ENCODE measurements at places on chromosomes 3 and 15.

DNA sequence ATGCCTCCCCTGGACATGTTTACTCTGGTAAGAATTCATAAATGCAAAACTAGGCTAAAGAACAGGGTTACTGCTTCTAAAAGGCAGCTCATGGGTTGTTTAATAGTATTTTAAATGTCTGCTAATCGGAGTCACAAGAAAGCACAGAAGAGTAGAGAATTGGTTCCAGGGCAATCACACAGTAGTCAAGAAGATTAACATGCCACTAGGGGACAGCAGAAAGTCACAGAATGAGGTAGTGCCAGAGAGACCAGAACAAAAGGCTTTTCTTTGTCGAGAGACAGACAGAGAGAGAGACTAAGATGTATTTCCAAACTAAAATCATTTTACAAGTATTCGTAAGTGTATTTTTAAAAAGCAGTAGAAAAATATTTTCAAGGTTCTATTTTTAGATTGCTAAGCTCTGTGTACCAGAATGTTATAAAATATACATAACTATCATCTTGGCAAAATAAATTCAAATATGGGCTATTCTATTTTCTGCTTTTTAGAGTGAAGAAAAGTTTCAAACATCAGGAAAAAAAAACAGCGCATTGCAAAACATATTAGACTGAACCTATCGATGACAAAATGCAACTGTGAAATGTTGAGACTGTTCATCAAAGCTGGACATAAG is 78.3 kb upstream of the CDIN1 start:
- no peak for DNase-seq

GRCh38 chr3:8784676-8785435 is 15.4 kb upstream of the OXTR start:
- no peak for DNase-seq

DNA sequence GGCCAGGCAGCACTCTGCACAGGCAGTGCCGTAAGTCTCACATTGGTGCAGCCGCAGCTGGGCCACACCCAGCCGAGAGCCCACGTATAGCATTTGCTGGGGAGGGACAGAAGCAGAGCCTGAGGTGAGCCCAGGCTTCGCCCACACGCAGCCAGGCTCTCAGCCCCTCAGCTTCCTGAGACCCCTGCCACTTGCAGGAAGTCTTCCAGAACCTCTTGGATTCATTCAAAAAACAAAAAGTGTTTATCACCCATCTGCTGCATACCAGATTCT is 6.9 kb downstream of the SEMA3G start:
- no peak for DNase-seq

GRCh38 chr3:195159814-195160165 is 111.2 kb downstream of the XXYLT1 start:
- DNase-seq, result no peak

DNA sequence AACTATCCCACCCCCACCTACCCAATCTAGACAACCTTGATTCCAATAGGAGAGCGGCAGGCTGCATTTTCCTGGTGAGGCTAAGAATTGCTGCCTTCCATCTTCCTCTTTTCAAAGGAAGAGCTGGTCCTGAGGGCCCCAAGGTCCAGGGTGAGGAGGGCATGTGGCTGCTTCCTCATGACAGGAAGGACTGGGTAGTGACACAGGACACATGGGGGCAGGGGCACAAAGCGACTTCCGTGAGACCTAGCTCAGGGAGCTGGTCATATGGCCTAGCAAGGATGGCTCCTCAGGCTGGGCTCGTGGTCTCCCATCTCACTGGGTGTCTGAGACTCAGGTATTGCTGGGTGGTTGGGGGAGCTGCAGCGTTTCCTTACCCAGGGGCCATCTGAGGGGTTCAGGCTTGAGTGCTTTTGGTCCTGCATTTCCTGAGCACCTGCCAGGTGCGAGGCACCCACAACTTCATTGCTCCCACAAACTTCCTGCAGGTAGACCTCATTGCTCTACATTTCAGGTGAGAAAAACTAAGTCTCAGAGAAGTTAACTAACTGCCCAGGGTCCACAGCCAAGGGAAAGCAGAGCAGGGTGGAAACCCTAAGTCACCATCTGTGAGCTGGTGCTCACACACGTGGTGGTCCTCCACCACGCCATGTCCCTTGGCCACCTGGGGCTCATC is 160.0 kb upstream of the TLE3 start:
- no peak for DNase-seq

GRCh38 chr3:45309876-45310275 is 78.5 kb upstream of the LARS2 start:
- DNase-seq, result no peak

DNA sequence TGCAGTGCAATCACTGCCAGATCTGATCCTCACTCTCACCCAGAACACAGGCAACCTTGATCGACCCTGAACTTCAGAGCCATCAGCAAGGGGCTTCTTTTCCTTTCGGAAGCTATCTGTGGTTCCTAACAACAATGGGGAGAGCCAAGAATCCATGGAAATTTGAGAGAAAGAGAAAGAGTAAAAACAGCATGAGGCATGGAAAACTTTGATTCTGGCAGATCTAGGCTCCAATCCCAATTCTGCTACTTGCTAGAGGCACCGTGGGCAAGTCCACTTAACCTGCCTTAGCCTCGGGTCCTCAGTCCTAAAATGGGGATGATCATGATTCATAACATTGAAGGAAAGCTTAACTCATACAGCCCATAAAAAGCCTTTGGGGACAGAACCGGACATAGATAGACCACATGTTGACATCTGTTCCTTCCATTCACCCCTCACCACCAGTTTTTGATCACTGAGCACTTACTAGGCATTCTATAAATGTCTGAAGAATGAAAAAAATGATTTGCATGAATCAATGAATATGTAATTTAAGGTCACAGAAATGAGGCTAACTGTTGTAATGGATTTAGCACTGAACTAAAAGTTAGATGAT is 605.7 kb upstream of the CFAP20DC start:
- DNase-seq, result no peak

GRCh38 chr3:195385526-195385925 is 57.3 kb downstream of the ACAP2 start:
- DNase-seq, result no peak

- DNase-seq, result no peak
Observed at GRCh38 chr3:11610700-11611275, 32.9 kb downstream of the VGLL4 start.

DNA sequence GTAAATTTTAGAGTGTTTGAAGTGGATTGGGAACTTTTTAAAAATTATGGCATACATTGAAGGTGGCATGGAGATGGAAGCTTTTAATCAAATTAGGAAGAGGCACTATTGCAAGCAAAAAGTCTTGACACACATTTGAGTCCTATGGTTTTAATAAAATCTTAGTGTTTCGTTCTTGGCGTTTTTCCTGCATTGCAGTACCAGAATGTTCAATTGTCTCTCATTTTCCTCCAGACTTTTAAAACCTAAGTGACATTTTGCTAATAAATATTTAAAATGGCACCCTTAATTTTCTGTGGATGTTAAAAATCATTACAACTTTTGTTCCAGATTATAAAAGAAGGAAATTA is 2.2 kb downstream of the TGFBR2 start:
- DNase-seq, result no peak

GRCh38 chr15:99436542-99437314 is 129.1 kb upstream of the MEF2A start:
- DNase-seq, result no peak

DNA sequence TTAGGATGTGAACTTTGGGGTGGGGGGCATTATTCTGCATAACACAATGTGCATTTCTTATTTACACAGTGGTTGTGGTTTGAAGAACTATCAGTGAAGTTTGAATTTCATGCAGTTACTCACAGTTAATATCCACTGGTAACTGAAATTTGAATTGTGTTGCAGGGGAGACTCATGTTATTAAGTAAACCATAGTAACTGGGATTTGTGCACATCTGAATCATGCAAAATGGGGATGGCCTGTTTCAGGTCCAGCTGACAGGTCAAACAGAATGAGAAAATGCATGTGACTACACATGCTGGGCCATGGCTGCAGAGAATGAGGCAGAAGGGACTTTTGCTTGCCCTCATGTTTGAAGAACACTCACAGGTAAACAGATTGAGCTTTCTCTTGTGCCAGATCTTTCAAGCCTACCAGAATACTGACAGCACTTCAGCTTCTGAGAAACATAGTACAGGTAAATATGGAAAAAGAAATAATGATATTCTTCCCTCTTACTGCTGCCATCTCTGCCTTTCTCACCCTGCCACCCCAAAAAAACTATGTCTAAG is 115.0 kb downstream of the POLQ start:
- DNase-seq, result no peak

GRCh38 chr15:48354694-48355303 is 23.6 kb downstream of the DUT start:
- DNase-seq, result no peak

GRCh38 chr15:81152339-81152738 is 18.3 kb downstream of the CFAP161 start:
- DNase-seq, result no peak

DNA sequence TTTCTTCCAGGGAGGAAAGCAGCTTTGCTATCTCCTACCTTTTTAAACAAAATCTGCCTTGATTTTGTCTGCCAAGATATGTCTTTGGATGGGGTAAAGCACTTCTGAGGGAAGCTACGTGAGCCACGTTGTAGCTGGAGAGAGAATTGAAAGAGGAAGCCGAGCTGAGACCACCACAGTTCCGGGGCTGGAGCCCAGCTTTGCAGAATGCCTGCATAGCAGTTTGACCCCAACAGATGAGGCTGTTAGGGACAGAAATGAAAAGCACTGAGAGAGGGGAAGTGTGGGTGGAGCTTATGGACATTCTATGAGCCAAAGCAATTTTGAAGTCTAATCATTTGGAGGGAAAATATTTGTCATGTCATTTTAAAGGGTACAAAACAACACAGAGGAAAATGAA is 45.4 kb downstream of the LIPC start:
- no peak for DNase-seq

GRCh38 chr3:43461345-43461744 is 160.5 kb downstream of the ANO10 start:
- no peak for DNase-seq
